ENCODE measurements at places on chromosomes 1 and 21.

DNA sequence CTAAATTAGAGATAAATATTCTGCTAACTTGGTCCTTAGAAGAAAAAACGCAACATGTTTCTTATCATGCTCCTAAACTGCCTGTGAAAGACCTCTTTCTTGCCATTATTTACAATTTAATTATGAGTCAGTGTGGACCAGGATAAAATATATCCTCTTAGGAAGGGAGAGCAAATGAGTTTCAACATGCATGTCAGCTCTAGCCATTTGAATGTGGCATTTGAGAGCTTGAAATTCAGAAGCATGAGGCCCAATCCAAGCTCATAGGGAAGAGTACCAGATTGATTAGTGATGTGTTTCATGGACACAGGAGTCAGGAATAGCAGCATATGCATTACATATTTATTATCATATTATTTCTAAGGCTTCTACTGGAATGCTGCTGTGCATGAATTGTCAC, 39.3 kb downstream of the TBX15 start:
- DNase-seq, result no peak

DNA sequence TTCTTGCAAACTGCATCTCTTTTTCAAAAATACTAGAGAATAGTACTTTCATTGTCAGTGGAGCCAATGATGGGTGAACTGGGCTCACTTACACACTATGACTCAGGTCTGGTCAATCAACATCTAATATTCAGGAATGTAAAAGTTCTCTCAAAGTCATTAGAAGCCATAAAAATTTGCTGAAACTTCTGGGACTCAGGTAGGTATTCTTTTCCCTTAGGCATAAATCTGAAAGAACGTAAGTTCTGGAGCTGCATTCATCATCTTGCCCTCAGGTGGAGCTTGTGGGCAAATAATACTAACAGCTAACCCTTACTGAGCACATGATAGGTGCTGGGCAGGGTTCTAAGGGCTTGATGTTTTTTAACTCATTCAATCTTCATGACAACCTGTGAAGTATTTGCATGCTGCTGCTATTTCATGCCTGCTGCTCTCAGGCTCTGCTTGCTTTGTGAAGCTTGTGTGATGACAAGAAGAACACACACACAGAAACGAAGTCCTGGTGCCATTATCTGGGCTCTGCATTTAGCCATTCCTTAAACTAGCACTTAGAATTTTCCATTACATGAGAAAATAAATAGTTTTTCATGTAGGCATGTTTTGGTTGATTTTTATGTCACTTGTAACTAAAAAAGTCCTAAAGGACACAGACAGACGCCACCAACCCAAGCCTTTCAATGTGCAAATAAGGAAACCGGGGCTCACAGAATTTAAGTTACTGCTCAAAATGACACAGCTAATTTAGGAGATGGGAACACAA, 394.2 kb upstream of the LYPLAL1 start:
- no peak for DNase-seq

DNA sequence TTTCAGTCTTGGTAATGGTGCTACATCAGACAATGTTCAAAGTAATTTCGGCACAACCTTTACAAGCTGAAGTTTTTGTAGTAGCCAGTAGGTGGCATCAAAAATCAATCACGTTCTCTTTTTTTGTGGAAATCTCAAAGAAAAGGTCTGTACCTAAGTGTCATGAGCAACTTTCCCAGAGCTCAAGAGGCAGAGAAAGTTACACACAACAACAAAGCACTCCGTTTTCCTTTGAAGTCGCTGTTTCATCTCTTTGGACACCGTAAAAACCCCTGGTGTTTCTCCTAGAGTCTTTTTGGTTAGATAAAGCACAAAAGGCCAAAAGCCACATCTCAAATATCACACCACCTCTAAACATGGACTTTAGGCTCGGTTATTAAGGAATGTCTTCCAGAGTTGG, 131.6 kb downstream of the LHX8 start:
- no peak for DNase-seq

DNA sequence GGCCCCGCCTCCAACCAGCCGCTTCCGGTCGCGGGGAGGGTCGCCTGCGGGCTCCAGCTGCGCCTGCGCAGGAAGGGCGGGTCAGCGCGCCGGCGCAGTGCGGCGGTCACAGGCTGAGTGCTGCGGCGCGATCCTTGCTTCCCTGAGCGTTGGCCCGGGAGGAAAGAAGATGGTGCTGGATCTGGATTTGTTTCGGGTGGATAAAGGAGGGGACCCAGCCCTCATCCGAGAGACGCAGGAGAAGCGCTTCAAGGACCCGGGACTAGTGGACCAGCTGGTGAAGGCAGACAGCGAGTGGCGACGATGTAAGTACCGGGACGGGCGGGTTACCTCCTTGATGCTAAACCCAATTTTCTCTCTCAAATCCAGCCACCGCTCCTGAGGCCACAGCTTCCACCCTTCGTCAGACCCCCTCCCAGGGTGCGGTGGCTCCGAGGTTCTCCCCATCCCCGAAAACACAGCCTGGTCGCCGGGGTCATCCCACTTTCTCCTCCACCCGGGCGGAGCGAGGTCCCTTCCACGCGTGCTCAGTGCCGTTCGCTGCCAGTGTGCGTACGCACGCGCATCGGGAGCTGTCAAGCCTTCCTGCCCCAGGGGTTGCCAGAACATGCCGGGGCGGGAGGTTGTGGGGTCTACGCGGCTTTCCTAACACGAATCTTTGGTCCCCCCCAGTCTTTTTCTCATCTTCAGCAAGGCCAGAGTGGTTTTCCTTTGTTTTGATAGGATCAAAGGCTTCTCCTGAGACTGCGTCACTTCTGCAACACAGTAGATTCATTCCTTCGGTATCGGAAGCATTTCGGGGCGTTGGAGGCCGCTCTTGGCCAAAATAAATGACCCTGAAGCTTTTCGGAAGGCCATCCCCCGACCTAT, at the start of gene SARS1:
Gene SARS1 (plus strand): TSS at position 95 of the 870 bp plus-strand sequence. CDS start 75 bp downstream, at position 170.
- DNase-seq, result peak; percentile 89

- DNase-seq, result peak; percentile 98
Measured at GRCh38 chr21:35048706-35049617, at the start of gene RUNX1. Gene RUNX1 (minus strand): TSS chr21:35049302.

- DNase-seq, result no peak
Measured at GRCh38 chr1:151693057-151693651, 23.4 kb downstream of the CELF3 start.

GRCh38 chr1:244810221-244810620, 25.2 kb upstream of the COX20 start:
- no peak for DNase-seq

DNA sequence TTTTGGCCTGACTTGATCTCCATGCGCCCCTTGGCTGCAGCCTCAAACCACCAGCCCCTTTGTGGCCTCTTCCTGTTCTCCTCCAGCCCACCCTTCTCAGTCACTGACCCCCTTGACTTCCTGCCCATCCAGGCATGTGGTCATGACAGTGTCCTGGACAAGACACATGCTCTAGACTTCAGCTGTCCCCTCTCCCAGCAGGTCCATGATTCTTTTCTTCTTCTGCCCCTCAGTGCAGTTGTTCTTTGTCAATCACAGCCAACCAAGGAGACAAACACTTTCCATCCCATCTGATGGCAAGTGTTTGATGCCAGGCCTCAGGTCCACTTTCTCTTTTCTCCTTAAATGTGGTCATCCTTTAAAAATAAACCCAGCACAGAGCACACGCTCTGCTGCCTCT, 49.7 kb downstream of the SYT6 start:
- no peak for DNase-seq

DNA sequence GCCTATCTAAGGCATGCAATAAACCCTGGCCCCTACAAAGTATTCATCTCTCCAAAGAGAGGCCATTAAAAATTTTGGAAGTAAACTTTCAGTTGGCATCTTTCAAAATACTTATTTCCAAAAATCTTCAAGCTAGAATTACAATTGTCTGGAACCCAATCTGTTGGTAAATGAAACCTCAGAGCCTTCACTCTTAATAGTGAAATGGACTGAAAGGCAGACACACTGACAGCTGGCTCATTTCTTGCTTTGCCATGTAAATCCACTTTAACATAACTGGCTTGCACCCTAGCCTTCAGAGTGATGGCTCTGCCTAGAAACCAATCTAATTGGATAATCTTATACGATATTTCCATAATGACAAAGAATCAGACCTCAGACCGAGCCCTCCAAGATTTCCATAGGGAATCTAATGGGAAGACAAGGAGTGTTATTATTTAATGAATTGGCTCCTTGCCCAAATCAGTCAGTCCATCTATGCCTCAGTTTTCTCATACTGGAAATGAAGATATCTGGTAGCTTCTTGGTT, 9.2 kb upstream of the PALMD start:
- no peak for DNase-seq

GRCh38 chr1:186985889-186986491, 157.2 kb downstream of the PLA2G4A start:
- peak; percentile 16 for DNase-seq
